ENCODE measurements at places on chromosomes 2 and 18.
A peak's percentile ranks its signal among the peaks of the same experiment; 100 is the strongest.

GRCh38 chr18:44424645-44425035 lies 256.0 kb upstream of the SETBP1 start:
- DNase-seq: no peak

DNA sequence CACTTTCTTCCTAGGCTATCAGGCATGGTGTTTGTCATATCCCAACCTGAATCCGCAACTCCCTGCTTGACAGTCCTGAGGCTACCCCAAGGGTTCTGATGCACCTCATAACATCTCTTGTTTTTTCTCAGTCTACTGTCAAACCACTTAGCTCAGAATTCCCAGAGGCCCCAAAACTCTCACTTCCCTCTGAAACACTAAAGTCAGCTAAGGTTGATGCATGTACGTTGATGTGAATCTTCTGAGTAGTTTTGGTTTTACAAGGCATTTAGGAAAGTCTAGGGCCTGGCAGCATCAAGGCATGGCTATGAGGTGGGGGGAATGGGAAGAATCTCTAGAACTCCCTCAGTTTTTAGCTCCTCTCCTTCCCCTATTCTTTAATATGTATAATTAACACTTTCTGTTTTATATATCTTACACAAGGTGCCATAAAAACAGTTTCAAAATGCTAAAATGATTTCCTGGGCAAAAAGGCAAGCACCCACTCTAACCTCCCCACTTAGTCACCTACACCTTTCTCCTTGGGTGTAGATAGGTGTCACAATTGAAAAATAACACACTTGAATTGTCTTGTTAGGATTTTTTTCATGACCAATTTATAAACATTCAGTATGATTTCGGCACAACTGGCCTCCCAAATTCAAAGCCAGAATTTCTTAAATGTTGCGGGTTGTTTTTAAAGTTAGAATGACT lies 71.4 kb upstream of the TANK start:
- DNase-seq: no peak

DNA sequence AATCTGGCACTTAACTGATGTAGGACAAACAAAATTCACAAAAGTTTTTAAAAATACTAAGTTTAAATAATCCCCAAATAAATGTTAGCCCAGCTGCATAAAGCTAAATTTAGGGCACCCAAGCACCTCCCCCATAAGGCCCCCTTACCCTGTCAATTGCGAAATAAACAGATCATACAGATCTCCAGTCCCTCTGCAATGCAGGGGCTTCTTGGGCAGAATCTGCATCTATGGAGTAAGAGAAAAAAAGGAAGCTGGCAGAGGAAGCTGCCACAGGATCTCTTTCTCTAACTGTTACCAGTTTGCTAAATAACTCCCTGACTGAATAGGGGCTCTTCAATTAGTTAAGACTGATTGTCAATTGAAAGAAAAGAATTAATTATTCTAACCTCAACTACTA lies 117.7 kb downstream of the MEMO1 start:
- no peak for DNase-seq

- no peak for DNase-seq
Measured at GRCh38 chr2:207467716-207468347, 61.9 kb upstream of the CREB1 start.

DNA sequence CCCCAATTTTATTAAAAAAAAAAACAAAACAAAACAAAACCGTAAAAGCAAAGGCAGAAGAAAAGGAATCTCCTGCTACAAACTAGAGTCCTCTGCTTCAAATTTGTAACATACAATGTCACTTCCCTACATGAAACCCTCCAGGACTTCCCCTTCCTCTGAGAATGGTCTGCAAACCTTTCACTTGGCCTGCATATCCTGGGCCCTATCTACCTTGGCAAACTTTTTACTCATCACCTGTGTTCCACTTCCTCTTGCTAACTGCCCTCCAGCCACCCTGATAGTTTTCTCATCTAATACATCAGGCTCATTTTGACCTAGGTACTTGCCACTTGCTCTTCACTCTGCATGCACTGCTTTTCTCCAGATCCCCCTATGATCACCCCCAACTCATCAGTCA lies 255.5 kb downstream of the ETAA1 start:
- no peak for DNase-seq

DNA sequence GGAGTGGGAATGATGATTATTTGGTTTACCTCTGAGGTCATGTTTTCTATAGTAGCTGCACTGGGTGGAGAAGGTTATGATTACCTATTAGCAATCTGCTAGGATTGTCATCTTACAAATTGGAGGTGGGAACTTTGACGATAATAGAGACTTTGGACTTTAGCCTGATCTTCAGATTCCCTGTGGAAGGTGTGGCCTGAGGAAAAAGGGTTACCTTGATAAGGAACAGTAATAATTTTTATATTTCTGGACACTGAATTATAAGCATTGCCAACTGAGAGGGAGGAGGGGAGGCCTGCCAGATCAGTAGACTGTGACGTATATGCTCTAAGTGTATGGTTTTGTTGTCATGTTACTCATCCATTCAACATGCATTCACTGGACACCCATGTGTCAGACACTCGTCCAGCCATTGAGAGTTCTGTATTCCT lies 183.4 kb upstream of the FOSL2 start:
- DNase-seq: no peak

GRCh38 chr2:18046558-18047212 lies 168.2 kb downstream of the KCNS3 start:
- DNase-seq: no peak

GRCh38 chr2:162369551-162369950 lies 25.6 kb downstream of the GCA start:
- DNase-seq: no peak

GRCh38 chr2:216485745-216486144 lies 12.9 kb upstream of the RPL37A start:
- DNase-seq: no peak

DNA sequence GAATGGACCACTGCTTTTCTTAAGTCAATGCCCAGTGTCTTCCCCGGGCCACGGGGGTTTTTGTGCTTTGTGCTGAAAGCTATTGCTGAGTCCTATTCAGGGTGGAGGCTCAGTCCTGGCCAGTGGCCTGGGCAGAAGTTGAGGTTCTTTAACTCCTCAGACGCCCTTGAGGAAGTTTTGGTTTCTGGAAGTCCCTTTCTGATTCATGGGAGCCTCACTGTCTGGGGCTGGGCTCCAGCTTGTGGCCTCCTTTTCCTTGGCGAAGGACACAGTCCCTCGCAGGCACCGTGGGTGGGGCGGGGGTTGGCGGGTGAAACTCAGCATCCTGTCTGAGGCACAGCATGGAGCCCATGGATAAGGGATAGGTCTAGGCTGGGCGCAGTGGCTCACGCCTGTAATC lies 465.2 kb upstream of the HS6ST1 start:
- DNase-seq: no peak

DNA sequence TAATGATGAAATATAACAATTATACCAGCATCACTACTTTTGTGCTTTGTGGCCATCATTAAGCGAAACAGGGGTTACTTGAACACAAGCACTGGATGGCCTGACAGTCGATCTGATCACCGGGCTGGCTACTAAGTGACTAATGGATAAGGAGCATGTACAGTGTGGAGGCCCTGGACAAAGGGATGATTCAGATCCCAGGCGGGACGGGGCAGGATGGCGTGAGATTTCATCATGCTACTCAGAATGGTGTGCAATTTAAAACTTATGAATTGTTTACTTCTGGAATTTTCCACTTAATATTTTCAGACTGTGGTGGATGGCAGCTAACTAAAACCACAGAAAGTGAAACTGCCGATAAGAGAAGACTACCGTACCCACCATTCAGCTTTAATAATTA lies 7.0 kb upstream of the CLIP4 start:
- DNase-seq: no peak

DNA sequence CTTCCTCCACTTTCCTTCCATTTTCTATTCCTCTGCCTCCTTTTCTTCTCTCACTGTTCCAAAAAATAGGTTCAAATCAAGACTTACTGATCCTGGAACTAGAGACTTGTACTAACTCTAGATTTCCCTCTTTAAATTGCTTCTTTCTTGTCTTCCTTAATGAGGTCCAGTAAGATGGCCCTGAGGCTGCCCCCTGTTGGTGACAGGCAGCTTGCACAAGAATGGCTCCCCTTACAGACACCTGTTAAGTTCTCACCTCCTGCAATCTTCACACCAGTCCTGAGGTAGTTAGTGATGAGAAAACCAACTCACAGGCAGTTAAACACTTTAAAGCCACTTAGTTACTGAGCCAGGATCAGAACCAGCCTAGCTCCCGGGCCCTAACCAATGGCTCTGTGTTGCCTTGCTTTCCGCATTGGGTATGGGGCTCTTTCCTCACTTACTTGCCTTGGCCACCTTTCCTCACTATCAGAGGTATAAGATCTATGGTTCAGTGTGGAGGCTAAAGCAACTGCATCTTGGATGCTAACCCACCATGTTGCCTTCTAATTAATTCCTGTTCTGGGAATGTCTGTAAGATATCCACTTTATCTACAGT lies 130.6 kb downstream of the AKAIN1 start:
- no peak for DNase-seq

GRCh38 chr2:153588408-153588807 lies 109.8 kb upstream of the RPRM start:
- DNase-seq: no peak

DNA sequence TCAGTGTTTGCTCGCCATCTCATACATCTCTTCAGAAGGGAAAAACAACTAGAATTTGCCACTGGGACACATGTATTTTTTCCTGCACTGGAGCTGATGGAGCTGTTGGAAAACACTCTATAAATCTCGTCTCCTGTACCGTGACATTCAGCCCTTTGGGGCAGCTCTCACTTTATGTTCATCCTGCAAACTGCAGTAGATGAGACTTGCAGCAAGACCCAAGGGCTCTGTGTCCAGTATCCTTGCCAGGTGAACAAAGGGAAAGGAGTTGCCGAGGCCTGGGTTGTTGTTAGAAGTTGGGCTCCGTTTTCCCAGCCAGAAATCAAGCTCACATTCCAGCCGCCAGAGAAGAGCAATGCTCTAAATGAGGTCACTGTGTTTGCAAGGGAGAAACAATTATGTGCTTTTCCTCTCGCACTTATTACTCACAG lies 285.1 kb downstream of the SLC4A3 start:
- no peak for DNase-seq

- DNase-seq: peak; percentile 76
Measured at GRCh38 chr2:39516347-39517101, 79.4 kb upstream of the MAP4K3 start.

GRCh38 chr2:190759749-190760213 lies 110.9 kb downstream of the NAB1 start:
- DNase-seq: no peak

- no peak for DNase-seq
Measured at GRCh38 chr2:12921321-12921720, 204.6 kb downstream of the TRIB2 start.

GRCh38 chr2:190043441-190043840 lies 19.1 kb downstream of the MSTN start:
- no peak for DNase-seq

GRCh38 chr2:222707689-222708273 lies 36.3 kb downstream of the MOGAT1 start:
- no peak for DNase-seq

DNA sequence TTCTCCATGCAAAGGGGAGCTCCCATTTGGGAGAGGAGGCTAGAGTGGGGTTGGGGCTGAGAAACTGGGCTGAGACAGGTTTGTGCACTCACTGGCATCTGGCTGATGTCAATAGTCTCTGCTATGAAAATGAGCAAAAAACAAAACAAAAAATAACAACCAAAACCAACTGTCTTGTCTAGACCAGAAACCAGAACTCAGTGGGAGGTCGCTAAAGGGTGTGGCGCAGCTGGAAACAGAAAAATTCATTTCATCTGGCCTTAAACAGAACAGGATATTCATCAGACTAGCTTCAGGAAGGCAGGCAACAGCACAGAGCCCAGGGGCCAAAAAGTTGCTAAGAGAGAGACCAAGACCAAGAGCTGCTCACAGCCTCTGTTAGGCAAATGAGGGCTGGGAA lies 126.1 kb downstream of the THNSL2 start:
- DNase-seq: no peak

- DNase-seq: no peak
Measured at GRCh38 chr18:59502274-59503175, 143.5 kb upstream of the LMAN1 start.

DNA sequence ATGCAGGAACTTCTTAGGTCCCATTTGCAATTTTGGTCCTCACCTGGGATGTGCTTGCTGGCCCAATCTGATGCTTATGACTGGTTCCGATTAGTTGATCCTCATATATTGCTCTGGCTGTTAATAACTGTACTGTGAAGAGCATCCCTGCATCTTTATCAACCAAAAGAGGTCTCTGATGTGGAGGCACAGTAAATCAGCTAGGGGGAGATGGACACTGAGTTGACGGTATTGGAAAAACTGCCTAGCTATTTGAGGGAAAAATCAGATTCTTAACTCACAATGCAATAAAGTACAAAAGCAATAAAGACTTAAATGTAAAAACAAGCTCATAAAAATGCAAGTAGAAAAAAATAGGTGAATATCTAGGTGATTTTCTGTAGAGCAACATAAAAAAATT lies 188.0 kb upstream of the TCF4 start:
- no peak for DNase-seq

DNA sequence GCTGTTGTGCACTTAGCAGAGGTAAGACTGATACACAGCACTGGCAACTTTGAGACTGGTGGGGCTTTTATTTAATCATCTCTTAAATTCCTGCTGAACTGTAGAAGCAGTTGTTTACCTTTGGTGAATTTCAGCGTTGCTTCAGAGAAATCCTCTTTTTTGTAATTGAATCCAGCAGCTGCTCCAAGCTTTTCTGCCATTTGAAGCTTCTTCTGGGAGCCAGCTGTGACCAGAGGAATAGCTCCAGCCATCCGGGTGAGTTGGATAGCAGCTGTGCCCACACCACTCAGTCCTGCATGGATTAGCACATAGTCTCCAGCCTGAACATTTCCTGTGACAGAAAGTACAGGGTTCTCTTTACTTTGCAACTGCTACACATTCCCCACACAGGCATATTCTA lies 3.9 kb downstream of the TP53I3 start:
- DNase-seq: no peak

DNA sequence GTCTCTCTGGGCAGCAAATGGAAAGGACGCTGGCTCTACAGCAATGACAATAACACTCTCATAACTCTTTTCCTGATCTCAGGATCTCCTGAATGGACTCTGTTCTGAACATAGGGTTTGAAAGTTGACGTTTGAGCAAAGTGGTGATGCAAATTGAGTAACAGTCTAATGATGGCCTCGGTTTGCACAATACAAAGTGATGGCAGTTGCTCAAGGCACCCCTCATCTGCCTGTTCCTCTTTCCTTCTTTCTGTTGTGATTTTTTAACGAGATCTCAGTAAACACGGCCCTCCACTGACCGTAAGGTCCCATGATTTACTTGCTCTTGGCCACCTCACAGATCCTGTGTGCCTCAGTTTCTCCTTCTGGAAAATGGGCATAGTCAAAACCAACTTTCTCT lies 303.6 kb downstream of the SLC8A1 start:
- DNase-seq: no peak

- no peak for DNase-seq
Measured at GRCh38 chr2:152024477-152024876, 74.4 kb downstream of the CACNB4 start.

GRCh38 chr2:11417946-11418585 lies 47.9 kb downstream of the E2F6 start:
- DNase-seq: no peak

- no peak for DNase-seq
Measured at GRCh38 chr2:207784898-207785297, 15.2 kb upstream of the FZD5 start.

- no peak for DNase-seq
Measured at GRCh38 chr2:146623771-146624170, 1221.1 kb upstream of the ACVR2A start.

GRCh38 chr18:8756571-8756970 lies 51.2 kb downstream of the MTCL1 start:
- DNase-seq: no peak

- peak; percentile 46 for DNase-seq
Measured at GRCh38 chr2:121947674-121948073, 192.2 kb downstream of the TSN start.

All from NCI-H524 treated with DMSO at 0.1 percent for 48 hours (cell line).